ENCODE measurements at places on chromosomes 7 and 10. TPM values are rescaled to one million over a fixed set of nuclear protein-coding genes. Genes with fewer than 3 reads are reported as not detected.

GRCh38 chr10:21953585-21954057 lies 49.9 kb downstream of the DNAJC1 start:
- no peak for DNase-seq
- no peaks in the 10 kb centered on the region for H3K36me3 ChIP-seq
- H3K4me1 ChIP-seq: peaks cover 2% of the 10 kb centered on the region
- no peaks in the 10 kb centered on the region for H3K27me3 ChIP-seq

- no peak for DNase-seq
- H3K36me3 ChIP-seq: no peaks in the 10 kb centered on the region
- no peak overlapping the region for H3K4me3 ChIP-seq
- H3K27ac ChIP-seq: no peak overlapping the region
- peaks cover 4% of the 10 kb centered on the region for H3K27me3 ChIP-seq
Observed at GRCh38 chr10:16381083-16381482, 55.7 kb upstream of the PTER start.

GRCh38 chr7:28124413-28124812 lies 56.2 kb downstream of the JAZF1 start:
- H3K36me3 ChIP-seq: peaks cover 3% of the 10 kb centered on the region
- H3K4me1 ChIP-seq: peaks cover 39% of the 10 kb centered on the region
- H3K27me3 ChIP-seq: no peaks in the 10 kb centered on the region
- no peak for DNase-seq
- H3K4me3 ChIP-seq: no peak overlapping the region

GRCh38 chr10:83917537-83918506 lies 221.5 kb upstream of the GHITM start:
- peaks cover 4% of the 10 kb centered on the region for H3K27me3 ChIP-seq
- H3K27ac ChIP-seq: no peak overlapping the region

DNA sequence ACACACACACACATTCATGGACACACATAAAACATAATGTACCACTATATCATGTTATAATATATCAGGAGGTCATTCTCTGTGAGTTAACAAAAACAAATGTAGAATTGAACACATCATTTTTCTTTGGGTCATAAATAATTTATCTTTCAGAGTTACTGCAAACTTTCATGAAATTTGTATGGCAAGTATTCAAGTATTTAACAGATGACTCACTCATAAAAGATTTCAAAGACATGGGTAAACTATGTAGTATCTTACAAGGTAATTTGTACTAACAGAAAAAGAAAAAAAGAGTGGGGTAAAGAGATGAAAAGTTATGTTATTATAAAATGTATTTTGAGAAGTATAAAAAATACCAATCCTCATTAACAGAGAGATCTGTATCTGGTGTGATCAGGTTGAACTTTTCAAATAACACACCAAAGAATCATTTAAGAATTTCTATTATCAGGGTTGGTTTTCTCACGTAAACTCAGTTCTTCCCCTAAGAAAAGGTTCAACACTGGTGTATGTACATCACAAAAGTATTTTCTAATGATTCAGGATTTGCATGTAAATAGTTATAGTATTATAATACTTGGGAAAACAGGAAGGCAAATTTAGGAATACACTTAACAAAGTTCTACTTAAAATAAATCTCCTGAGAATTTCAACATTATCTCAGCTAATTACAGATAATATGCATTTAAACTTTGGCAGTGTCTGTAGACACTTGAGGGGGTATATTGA lies 933.1 kb upstream of the LRRN3 start:
- H3K4me1 ChIP-seq: no peaks in the 10 kb centered on the region
- H3K27ac ChIP-seq: no peak overlapping the region
- DNase-seq: no peak
- H3K4me3 ChIP-seq: no peak overlapping the region

DNA sequence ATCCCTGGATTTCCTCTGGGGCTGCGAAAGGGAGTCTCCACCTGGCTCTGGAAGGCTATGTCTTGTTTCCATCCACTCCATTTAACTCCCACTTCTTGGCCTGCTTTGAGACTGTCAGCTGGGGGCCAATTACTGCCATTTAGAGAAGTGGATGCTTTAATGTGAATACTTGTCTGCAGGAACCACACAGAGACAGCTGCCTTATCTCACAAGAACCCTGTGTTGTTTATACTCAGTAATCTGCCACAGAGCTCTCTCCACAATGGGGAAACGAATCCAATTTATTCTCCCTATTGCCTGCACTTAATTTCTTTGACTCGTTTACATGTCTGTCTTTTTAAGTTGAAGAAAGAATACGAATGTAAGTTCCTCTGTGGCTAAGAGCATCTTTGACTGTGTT lies 787.0 kb upstream of the C7orf33 start:
- no peaks in the 10 kb centered on the region for H3K27me3 ChIP-seq
- H3K36me3 ChIP-seq: no peaks in the 10 kb centered on the region
- DNase-seq: no peak
- H3K4me1 ChIP-seq: no peaks in the 10 kb centered on the region
- no peak overlapping the region for H3K4me3 ChIP-seq

GRCh38 chr10:47175181-47176123 lies 124.5 kb upstream of the GDF10 start:
- no peak overlapping the region for H3K4me3 ChIP-seq
- no peak overlapping the region for H3K27ac ChIP-seq
- no peaks in the 10 kb centered on the region for H3K27me3 ChIP-seq
- DNase-seq: no peak

- no peak overlapping the region for H3K4me3 ChIP-seq
- no peak for DNase-seq
- H3K4me1 ChIP-seq: no peaks in the 10 kb centered on the region
- no peaks in the 10 kb centered on the region for H3K27me3 ChIP-seq
Observed at GRCh38 chr10:84965468-84965867, 637.1 kb downstream of the CCSER2 start.

DNA sequence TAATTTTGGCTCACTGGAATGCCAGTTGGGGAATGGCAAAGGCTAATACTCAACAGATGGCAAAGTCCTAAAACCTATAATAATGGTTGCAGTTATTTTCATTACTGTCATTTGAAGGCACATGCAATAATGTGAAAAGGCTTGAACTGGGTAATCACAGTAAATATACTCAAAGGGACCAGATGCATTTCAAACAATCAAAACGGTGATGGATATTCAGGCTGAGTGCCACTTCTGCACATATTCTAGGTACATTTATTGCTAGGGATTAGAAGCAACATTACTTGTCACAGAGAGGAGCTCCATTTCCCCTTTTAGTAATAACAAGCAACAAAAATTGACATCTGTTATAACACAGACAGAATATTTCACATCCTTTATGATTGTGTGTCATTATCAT lies 171.8 kb downstream of the NXPH1 start:
- H3K4me1 ChIP-seq: no peaks in the 10 kb centered on the region
- H3K4me3 ChIP-seq: no peak overlapping the region
- no peak for DNase-seq
- no peaks in the 10 kb centered on the region for H3K27me3 ChIP-seq
- H3K27ac ChIP-seq: no peak overlapping the region

GRCh38 chr10:101563497-101564040 lies 24.5 kb downstream of the POLL start:
- no peak for DNase-seq
- peaks cover 32% of the 10 kb centered on the region for H3K27me3 ChIP-seq
- H3K4me3 ChIP-seq: no peak overlapping the region
- no peak overlapping the region for H3K27ac ChIP-seq
- H3K36me3 ChIP-seq: no peaks in the 10 kb centered on the region
- peaks cover 12% of the 10 kb centered on the region for H3K4me1 ChIP-seq

DNA sequence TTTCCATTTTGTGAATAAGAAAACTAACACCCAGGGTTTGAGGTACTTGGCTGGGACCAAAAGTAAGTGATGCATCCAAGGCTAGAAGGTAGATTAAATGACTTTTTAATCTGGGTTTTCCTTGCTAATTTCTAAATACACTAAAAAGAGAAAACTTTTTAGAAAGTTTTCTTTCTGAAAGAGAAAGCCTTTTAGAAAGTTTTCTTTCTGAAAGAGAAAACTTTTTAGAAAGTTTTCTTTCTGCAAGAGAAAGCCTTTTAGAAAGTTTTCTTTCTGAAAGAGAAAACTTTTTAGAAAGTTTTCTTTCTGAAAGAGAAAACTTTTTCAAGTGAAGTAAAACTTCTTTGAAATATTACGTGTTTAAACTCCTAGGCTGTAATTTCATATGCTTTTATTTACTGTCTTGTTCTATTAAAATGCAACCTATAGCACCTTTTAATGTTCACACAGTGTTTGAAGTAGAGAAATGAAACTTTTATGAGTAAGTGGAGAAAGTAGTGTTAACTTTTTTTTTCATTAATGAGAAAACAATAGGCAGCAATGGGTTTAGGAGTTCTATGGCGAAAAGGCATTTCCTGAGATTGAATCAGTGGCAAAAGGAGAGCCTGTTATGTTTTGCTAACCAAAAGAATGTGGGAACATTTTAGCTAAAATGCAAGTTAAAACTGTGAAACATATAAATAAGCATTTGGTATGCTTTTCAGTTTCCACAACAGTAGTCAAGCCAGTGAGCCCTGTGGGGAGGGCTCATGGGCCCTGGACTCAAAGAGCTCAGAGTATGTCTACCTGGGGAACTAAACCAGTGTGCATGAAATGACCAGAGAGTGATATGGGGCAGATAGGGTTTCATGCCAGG lies 103.7 kb downstream of the RBM20 start:
- no peaks in the 10 kb centered on the region for H3K27me3 ChIP-seq
- peaks cover 49% of the 10 kb centered on the region for H3K4me1 ChIP-seq
- no peak overlapping the region for H3K4me3 ChIP-seq
- peak overlapping the region; percentile 55 for H3K27ac ChIP-seq

GRCh38 chr10:128123846-128124245 lies 2.4 kb downstream of the MKI67 start:
- H3K36me3 ChIP-seq: peaks cover 60% of the 10 kb centered on the region
- H3K4me3 ChIP-seq: peak overlapping the region; percentile 96
- H3K27me3 ChIP-seq: peaks cover 19% of the 10 kb centered on the region
- no peak overlapping the region for H3K27ac ChIP-seq
- H3K4me1 ChIP-seq: peaks cover 29% of the 10 kb centered on the region
- DNase-seq: no peak

DNA sequence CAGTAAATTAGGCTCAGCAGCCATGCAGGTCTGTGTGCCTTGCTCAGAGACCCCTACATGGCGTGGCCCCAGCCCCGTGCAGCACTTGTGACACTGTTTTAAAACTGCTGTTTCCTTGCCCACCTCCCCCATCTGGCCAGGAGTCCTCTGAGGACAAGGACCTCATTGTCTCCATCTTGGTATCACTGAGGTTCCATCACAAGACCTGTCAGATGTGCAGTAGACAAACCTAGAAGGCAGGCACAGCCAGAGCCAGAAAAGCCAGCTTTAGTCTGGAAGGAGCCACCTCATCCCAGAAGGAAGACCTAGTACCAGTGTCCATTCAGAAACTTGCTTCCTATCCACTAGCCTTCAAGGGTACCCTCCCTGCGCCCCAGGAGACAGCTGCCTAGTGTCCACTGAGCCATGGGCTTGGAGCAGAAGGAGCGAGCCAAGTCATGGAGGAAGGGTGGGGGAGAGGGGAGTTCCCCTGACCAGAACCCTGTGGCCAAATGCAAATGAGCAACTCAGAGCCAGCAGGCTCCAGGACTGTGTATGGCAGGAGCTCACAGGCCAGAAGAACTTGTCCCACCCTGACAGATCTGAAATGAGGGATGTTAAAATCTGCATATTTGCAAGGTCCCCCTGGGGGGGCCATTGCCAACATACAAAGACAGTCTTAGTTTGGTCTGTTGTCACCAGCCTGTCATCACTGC lies 176.1 kb downstream of the SH3PXD2A start:
- no peaks in the 10 kb centered on the region for H3K36me3 ChIP-seq
- H3K27me3 ChIP-seq: no peaks in the 10 kb centered on the region
- H3K4me1 ChIP-seq: peaks cover 24% of the 10 kb centered on the region
- H3K27ac ChIP-seq: no peak overlapping the region

DNA sequence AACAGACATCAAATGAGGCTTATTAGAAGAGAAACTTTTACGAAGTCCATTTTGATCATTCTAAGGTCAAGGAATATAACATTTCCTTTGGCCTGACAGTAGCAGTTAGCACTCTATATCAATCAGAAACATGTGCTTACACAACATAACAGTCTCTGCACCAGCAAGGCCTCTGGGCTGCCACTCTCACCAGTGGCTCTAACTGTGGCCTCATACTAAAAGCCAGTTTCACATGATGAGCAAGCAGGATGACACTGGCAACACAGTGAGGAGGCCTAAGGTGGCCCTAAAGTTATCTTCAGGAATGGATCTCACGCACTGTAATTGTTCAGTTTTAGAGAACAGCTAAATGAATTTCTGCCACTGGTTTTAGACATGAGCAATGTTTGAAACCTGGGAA lies 126.8 kb downstream of the COBL start:
- no peak overlapping the region for H3K27ac ChIP-seq
- no peak for DNase-seq
- no peaks in the 10 kb centered on the region for H3K4me1 ChIP-seq
- H3K27me3 ChIP-seq: no peaks in the 10 kb centered on the region
- H3K36me3 ChIP-seq: no peaks in the 10 kb centered on the region
- no peak overlapping the region for H3K4me3 ChIP-seq

Gene ASB10
- total RNA-seq: not detected

Gene PMPCB
- 85.0 TPM for total RNA-seq

Gene ATOH7
- total RNA-seq: not detected

Gene RAMP3
- total RNA-seq: not detected

Measured in activated CD4-positive, alpha-beta memory T cell treated with anti-CD3 and anti-CD28 coated beads for 36 hours (primary cell).